Natural killer cell treated with Interleukin-12 subunit alpha and Interleukin-12 subunit beta and Interleukin-15 and Interleukin-18, amount 100 ng/mL, for 72 hours (primary cell): ENCODE measurements at places on chromosomes 13 and 19. TPM values are rescaled to one million over a fixed set of nuclear protein-coding genes. Genes with fewer than 3 reads are reported as not detected.

MEDAG gene
- 0.14 TPM for total RNA-seq

DNA sequence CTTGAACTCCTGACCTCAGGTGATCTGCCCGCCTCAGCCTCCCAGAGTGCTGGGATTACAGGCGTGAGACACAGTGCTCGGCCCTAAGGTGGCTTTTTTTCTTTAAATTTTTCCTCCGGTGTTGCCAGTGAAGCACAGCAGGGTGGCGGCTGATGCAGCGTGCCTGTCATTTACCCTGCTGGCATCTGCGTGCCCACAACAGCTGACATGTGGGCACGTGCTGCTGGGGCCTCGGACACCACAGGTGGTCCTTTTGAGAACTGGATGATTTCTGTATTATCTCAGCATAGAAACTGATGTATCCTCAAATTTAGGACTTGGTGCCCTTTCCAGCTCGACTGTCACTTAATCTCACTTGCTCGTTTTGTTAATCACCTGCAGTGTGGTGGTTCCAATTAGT is 31.2 kb upstream of the TEX29 start:
- no peak for DNase-seq

- DNase-seq: no peak
These were observed 431.3 kb downstream of the SLITRK6 start for GRCh38 chr13:85367887-85368286.

DNA sequence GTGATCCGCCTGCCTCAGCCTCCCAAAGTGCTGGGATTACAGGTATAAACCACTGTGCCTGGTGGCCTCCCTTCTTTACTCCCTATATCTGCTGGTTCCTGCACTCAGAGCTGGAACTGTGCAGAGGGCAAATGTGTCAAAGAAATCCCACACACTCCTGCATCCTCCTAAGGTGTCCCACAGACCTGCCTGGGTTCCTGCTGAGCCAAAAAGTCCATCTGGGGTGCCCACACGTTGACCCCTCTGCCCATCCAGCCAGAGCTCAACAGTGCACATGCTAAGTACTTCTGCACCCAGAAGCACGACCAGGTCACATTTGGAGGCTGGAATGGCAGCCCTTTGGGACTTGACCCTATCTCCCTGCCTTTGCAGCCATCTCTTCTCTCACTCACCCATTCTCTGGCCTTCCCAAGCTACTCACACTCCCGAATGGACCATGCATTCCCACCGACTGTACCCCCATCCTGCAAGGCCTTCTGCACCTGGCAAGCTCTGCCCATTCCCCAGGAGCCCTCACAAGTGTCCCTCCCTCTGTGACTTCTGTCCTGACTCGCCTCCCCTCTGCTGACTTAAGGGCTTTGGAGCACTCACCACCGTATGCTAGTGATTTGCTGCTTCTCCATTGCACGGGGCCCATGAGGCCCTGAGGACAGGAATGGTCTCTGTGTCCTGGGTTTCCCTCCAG is 152.1 kb downstream of the KCTD15 start:
- no peak for DNase-seq
